ENCODE measurements at places on chromosomes 1 and 21.

DNA sequence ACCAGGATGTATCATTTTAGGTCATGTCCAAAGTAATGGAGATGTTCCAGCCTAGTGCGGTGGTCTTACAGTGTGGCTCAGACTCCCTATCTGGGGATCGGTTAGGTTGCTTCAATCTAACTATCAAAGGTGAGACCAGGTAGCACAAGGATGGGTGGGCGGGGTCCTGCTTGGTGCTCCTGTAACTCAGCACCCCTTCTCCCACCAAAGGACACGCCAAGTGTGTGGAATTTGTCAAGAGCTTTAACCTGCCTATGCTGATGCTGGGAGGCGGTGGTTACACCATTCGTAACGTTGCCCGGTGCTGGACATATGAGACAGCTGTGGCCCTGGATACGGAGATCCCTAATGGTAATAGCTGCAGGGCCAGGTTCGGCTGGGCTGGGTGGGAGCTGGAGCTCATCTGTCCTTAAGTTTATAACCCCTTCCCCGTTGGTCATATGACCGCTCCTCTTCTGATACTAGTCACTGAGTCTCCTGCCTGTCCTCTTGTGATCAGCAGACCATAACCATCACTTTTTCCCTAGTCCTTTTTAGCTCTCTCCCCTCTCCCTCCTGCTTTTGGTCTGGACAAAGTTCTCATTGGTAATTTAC is 5.4 kb downstream of the MARCKSL1 start:
- DNase-seq = no peak

DNA sequence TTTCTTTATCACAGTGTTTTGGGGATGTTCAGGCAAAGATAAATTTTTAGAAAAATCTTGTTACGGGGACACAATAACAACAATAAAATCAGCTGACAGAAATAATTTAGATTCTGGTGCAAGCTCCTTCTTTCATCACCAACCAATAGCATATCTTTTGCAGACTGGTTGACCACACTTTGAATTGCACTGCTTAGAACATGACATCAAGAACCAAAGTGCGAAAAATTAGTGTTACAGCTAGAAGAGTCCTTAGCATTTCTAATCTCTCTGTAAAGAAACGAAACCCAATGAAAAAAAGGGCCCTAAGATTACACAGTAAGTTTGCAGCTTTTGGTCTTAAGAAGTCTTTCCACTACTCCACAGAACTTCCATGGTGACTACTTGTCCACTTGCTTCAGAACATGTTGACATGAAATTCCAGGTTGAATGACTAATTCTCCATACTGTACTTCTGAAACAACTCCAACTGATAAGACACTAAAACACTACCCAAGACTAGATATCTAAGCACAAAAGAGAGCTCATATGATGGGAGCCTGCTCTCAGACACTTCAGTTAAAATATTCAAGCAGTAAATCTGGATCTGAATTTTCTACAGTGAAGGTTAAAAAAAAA is 31.3 kb downstream of the XKR8 start:
- no peak for DNase-seq

DNA sequence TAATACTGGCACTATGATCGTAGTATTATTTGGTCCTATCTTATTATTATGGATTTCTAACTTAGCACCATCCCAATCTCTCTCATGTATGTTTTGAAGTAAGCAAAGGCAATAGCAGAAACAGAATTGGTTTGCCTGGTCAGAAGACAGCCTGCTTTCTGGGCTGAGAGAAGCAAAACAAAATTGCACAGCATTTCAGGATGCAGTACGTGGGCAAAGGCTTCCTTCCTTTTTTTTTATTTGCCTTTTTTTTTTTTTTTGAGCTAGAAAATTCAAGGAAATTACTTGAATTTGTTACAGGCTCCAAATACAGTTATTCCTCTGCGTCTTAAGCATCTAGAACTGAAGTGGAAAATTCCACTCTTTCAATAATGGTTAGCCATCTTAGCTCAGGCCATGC is 8.8 kb downstream of the CDA start:
- DNase-seq = no peak

DNA sequence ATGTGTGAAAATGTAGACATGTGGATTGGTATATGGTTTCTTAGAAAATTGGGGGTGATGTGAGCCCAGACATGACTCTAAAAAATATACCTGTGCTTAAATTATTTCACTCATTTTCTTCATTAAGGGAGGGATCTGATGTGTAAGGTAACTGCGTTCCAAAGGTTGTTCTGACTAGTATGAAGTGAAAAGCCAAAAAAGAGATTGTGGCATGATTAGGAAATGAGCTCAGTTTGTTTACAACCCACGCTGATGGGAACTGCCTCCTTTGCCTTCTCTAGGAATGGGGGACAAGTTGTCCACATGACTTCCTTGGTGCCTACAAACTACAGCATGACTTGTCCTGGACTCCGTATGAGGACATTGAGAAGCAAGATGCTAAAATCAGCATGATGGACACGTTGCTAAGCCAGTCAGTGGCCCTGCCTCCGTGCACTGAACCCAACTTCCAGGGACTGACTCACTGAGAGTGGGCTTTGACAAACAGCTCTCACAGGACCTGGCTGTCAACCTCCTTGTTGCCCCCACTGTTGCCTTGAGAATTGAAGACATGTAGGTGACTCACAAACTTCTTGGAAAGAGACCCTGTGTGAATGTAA is 8.0 kb downstream of the C1orf50 start:
- no peak for DNase-seq

GRCh38 chr21:27070861-27071670 is 104.2 kb upstream of the ADAMTS5 start:
- no peak for DNase-seq

GRCh38 chr21:34669149-34669879 is 520 bp downstream of the CLIC6 start:
- DNase-seq = no peak

GRCh38 chr1:224509907-224510306 is 75.3 kb upstream of the WDR26 start:
- DNase-seq = no peak
